B cell (primary cell): ENCODE measurements at places on chromosomes 2 and 18.

DNA sequence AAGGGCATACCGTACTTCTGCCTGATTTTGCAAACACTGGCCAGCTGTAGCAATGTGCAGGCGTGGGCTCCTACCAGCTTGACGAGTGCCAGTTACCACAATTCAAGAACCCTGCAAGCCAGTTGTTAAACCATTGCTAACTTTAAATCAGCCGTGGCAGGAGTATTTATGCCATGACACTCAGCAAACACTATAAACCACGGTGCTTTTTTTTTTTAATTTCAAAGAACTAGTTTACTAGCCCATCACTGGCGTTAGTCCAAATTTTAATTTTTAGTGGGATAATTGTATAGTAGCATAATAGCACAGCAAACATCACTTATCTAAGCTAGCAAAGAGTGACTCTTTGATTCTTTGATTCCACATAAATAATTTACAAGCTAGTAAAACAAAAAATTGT, 111.1 kb downstream of the COL4A4 start:
- H3K27me3 ChIP-seq, result no peaks in the 10 kb centered on the region
- no peak overlapping the region for H3K4me3 ChIP-seq
- H3K4me1 ChIP-seq, result no peaks in the 10 kb centered on the region

- peaks cover 7% of the 10 kb centered on the region for H3K4me1 ChIP-seq
- no peak overlapping the region for H3K4me3 ChIP-seq
- H3K27me3 ChIP-seq, result no peaks in the 10 kb centered on the region
- no peak for DNase-seq
- H3K36me3 ChIP-seq, result no peaks in the 10 kb centered on the region
Measured at GRCh38 chr2:239146011-239146641, 254.7 kb downstream of the HDAC4 start.

- DNase-seq, result no peak
- no peak overlapping the region for H3K27ac ChIP-seq
- no peaks in the 10 kb centered on the region for H3K36me3 ChIP-seq
- peaks cover 12% of the 10 kb centered on the region for H3K4me1 ChIP-seq
- no peaks in the 10 kb centered on the region for H3K27me3 ChIP-seq
- H3K4me3 ChIP-seq, result no peak overlapping the region
Measured at GRCh38 chr2:106054880-106055655, 139.0 kb downstream of the UXS1 start.

DNA sequence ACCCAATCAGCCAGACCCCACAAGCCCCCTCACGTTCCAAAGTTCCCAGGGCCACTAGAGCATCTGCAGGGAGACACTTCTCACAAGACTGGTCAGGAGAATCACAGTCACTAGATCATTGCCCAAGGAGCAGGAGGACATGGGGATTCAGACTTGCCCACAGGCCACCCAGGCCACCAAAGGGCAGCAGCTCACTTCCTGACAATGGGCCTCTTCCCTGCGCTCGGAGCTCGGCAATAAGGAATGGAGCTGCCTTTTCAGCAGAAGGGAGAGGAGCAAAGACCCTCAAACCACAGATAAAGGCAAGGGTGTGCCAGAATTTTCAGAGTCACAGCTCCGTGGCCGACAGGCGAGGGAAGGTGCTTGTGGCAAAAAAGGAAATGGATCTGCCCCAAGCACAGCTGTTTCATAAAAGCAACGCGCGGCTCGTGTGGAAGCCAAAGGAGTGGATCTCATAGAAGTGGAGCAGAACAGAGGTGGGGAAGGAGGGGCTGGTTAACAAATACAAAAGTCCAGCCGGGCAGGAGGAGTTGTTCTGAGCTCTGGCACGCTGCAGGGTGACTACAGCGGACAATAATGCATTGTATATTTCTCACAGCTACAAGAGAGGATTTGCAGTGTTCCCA, 72.1 kb downstream of the EDAR start:
- no peak overlapping the region for H3K27ac ChIP-seq
- H3K27me3 ChIP-seq, result no peaks in the 10 kb centered on the region
- DNase-seq, result no peak
- H3K4me3 ChIP-seq, result no peak overlapping the region
- H3K36me3 ChIP-seq, result no peaks in the 10 kb centered on the region
- no peaks in the 10 kb centered on the region for H3K4me1 ChIP-seq

DNA sequence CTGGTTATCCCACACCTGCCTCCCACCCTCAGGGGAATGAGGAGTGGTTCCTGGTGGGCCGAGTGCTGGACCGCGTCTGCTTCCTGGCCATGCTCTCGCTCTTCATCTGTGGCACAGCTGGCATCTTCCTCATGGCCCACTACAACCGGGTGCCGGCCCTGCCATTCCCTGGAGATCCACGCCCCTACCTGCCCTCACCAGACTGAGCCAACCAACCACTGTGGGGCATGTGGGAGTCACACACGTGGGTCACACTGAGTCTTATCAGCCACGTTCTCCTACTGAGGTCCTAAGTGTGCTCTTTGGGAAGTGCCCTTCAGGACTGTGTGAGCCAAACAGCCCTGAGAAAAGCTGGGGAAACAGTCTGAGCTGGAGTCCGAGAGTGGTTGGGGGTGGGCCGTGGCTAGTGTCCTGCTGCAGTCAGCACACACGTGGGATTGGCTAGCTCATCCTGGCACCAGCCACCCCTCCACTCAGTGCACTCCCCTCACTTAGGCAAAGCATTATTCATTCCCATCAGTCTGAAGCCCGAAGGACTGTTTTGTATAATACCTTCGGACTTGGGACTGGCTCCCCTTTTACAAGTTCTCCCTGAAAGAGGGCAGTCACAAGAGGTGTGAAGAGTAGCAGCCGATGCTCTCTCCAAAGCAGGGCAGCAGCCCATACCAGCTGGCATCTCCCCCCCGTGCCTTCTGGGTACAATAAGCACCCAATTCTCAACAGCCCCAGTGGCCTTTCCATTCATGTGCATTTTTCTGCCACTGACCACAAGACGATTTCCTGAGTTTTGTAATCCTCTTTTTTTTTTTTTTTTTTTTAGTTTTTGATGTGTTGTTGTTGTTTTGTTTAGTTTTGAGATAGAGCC, 4.6 kb downstream of the TIGD1 start:
- no peak overlapping the region for H3K27ac ChIP-seq
- H3K36me3 ChIP-seq, result peaks cover 17% of the 10 kb centered on the region
- H3K4me3 ChIP-seq, result no peak overlapping the region

GRCh38 chr18:53472546-53472945, 751.9 kb downstream of the MBD2 start:
- H3K4me3 ChIP-seq, result no peak overlapping the region
- H3K27me3 ChIP-seq, result no peaks in the 10 kb centered on the region
- no peaks in the 10 kb centered on the region for H3K4me1 ChIP-seq
- H3K36me3 ChIP-seq, result no peaks in the 10 kb centered on the region

- no peaks in the 10 kb centered on the region for H3K36me3 ChIP-seq
- H3K27me3 ChIP-seq, result peaks cover 2% of the 10 kb centered on the region
- DNase-seq, result no peak
- H3K27ac ChIP-seq, result no peak overlapping the region
- H3K4me1 ChIP-seq, result peaks cover 4% of the 10 kb centered on the region
Measured at GRCh38 chr2:26617588-26618083, 23.5 kb downstream of the CIB4 start.

DNA sequence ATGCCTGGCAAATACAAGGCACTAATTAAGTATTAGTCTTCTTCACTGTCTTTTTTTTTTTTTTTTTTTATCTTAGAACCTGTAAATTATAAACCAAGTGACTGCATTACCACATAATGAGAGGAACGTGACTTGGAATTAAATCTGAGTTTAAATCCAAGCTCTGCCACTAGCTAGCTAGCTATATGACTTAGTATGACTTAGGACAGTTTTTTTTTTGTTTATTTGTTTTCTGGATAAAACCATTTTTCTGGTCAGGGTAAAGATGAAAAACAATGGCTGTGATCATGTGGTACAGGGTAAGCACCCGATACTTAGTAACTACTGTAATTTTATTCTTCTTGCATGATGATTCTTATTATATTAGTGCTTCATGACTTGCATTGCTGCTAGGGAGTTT, 191.8 kb upstream of the LRRTM1 start:
- H3K27ac ChIP-seq, result no peak overlapping the region
- no peaks in the 10 kb centered on the region for H3K36me3 ChIP-seq
- H3K4me1 ChIP-seq, result no peaks in the 10 kb centered on the region
- no peaks in the 10 kb centered on the region for H3K27me3 ChIP-seq
- no peak overlapping the region for H3K4me3 ChIP-seq

- no peaks in the 10 kb centered on the region for H3K4me1 ChIP-seq
- no peak for DNase-seq
- H3K4me3 ChIP-seq, result no peak overlapping the region
- H3K27me3 ChIP-seq, result no peaks in the 10 kb centered on the region
- no peak overlapping the region for H3K27ac ChIP-seq
Measured at GRCh38 chr2:46164529-46165301, 132.5 kb upstream of the EPAS1 start.

- no peaks in the 10 kb centered on the region for H3K27me3 ChIP-seq
- H3K4me3 ChIP-seq, result peak overlapping the region; percentile 85
- peaks cover 37% of the 10 kb centered on the region for H3K4me1 ChIP-seq
- peaks cover 53% of the 10 kb centered on the region for H3K36me3 ChIP-seq
Measured at GRCh38 chr2:200861617-200862155, 2.8 kb downstream of the CLK1 start.

DNA sequence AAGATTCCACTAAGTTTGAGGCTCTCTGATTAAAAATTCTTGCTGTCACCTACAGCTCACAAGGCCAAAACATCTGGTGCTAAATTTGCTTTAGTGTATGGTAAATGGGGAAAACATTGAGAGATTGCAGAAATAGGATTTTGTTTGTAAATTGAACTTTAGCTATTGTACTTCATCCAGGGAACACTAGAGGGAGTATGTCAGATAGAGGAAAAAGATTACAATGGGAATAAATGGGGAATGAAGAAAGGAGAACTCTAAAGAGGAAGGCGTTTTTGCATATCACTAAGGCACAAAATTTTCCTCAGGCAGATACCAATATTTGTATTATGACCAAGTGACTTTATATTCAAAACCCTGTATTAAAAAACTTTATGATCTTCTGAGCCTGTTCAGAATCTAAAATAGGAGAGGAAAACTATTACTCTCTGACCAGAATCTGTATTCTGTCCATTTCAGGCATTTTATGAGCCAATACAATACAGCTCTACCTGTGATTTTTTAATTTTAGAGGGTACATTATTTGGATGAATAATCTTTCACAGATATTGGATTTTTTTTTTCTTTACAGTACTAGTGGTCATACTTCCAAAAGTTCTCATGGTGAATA, 52.3 kb upstream of the ITGB6 start:
- peak; percentile 38 for DNase-seq
- H3K27ac ChIP-seq, result no peak overlapping the region
- H3K4me1 ChIP-seq, result no peaks in the 10 kb centered on the region

- H3K27me3 ChIP-seq, result no peaks in the 10 kb centered on the region
- no peaks in the 10 kb centered on the region for H3K36me3 ChIP-seq
- H3K27ac ChIP-seq, result no peak overlapping the region
- DNase-seq, result no peak
- no peak overlapping the region for H3K4me3 ChIP-seq
Measured at GRCh38 chr2:50181212-50181611, 850.7 kb downstream of the NRXN1 start.

DNA sequence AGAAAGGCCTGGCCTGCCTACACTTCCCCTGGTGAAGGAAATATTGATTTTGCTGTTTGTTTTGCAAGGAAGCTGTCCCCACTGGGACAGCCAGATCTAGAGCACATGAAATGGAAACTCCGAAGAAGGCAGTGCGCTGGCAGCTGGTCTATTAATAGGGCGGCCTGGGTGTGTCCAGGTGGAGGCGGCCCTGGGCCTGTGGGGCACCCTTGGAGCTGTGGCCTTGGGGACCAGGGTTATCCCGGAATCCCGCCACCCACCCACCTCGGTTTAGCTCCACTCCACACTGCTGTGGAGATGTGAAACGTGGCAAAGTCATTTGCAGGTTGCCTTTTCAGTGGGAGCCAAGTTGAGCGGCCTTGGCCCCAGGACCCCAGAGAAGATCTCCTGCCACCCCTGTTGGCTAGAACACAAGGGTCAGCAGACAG, 204.3 kb downstream of the KLHL29 start:
- H3K4me3 ChIP-seq, result no peak overlapping the region
- no peaks in the 10 kb centered on the region for H3K27me3 ChIP-seq
- DNase-seq, result no peak
- H3K4me1 ChIP-seq, result no peaks in the 10 kb centered on the region
- H3K36me3 ChIP-seq, result no peaks in the 10 kb centered on the region
- no peak overlapping the region for H3K27ac ChIP-seq

- no peak overlapping the region for H3K27ac ChIP-seq
- DNase-seq, result no peak
- H3K36me3 ChIP-seq, result no peaks in the 10 kb centered on the region
- no peaks in the 10 kb centered on the region for H3K4me1 ChIP-seq
Measured at GRCh38 chr2:38260469-38260868, 116.6 kb downstream of the ATL2 start.

DNA sequence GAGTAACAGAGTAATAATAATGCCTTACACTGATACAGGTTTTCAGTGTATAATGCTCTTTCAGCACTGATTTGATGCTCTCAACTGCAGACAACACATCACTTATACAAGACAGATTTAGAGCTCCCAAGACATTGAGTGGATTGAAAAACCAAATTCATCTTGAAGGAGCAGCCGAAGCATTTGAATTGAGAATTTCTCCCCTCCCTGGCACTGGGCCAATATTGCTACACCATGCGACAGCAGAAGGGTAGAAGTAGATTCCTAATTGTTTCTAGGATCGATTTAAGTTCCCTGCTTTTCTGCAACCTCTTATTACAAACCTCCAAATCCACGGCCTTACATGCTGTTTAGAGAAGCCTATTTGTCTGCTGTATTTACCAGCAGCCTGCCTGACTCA, 15.5 kb downstream of the CENPA start:
- no peak overlapping the region for H3K4me3 ChIP-seq
- no peak for DNase-seq
- no peaks in the 10 kb centered on the region for H3K27me3 ChIP-seq
- no peaks in the 10 kb centered on the region for H3K4me1 ChIP-seq

GRCh38 chr18:5197032-5197434, at the start of gene AKAIN1:
TSS of gene AKAIN1 (minus strand) at chr18:5197257. CDS start at chr18:5197053, 204 bp downstream.
- no peak within 1 kb of the TSS for H3K4me3 ChIP-seq
- H3K27ac ChIP-seq, result no peak within 1 kb of the TSS
- H3K27me3 ChIP-seq, result peaks cover 33% of the 10 kb centered on the region
- H3K4me1 ChIP-seq, result no peaks in the 10 kb centered on the region
- DNase-seq, result peak; percentile 18

GRCh38 chr2:187129306-187129705, 280.3 kb upstream of the ZSWIM2 start:
- H3K27ac ChIP-seq, result no peak overlapping the region
- no peaks in the 10 kb centered on the region for H3K4me1 ChIP-seq
- H3K36me3 ChIP-seq, result no peaks in the 10 kb centered on the region
- DNase-seq, result no peak
- no peaks in the 10 kb centered on the region for H3K27me3 ChIP-seq

DNA sequence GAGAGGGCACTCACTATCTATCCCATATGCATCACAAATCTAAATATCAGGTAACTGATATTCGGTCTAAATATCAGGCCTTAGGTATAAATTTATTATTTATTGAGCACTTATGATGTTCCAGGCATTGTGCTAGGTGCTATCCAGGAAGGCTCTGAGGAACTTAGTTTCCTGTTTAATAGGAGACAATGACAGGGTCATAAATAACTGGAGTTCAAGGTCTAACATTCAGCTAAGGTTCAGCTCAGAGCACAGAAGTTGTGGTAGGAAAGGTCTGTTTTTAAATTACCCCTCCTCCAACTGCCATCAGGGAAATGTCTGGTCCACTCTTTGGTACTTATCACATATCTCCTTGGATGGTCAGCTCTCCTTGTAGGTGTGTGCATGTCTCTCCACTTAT, 193.6 kb downstream of the AGPS start:
- H3K27ac ChIP-seq, result no peak overlapping the region
- no peak for DNase-seq
- no peaks in the 10 kb centered on the region for H3K27me3 ChIP-seq
- H3K4me3 ChIP-seq, result no peak overlapping the region
- H3K36me3 ChIP-seq, result no peaks in the 10 kb centered on the region
- no peaks in the 10 kb centered on the region for H3K4me1 ChIP-seq
